ENCODE measurements at places on chromosomes 1 and 21.

GRCh38 chr1:25694167-25695007 is 77.8 kb downstream of the MAN1C1 start:
- DNase-seq = no peak

DNA sequence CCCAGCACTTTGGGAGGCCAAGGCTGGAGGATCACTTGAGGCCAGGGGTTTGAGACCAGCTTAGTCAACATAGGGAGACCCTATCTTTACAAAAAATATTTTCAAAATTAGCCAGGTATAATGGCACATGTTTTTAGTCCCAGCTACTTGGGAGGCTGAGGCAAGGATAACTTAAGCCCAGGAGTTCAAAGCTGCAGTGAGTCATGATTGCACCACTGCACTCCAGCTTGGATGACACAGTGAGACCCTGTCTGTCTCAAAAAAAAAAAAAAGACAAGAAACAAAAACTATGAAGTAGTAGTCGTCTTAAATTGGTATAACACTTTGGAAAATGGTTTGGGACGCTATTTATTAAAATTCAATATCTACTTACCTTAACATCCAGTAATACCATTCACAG is 7.7 kb downstream of the AIM2 start:
- no peak for DNase-seq

GRCh38 chr1:40267767-40268187 is 9.7 kb downstream of the ZMPSTE24 start:
- no peak for DNase-seq

DNA sequence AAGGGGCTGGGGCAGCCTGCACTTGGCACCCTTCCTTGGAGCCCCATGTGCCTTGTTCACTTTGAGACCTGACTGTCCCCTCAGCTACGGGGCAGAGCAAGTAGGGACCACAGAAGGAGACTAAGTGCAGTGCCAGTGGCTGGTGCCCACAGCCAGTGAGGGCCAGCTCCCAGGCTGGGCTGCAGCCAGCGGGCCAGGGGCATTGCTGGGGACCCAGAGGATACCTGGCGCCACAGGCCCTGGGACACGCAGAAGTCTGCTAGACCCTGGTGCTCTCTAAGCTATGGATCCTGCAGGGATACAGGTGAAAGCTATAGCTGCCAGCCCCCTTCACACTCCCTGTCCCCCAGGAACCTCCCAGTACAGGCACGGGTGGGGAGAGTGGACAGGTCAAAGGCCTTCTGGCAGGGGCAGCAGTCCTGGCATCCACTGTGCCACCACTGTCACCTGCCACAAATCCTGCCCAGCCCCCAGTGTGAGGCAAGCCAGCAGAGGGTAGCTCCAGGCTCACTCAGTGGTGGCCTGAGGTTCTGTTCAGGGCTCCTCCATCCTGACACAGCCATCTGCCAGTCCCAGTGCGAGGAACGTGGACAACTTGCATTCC is 1.3 kb downstream of the CLCNKA start:
- DNase-seq = no peak

GRCh38 chr1:64195081-64195395 is 8.4 kb upstream of the UBE2U start:
- no peak for DNase-seq

DNA sequence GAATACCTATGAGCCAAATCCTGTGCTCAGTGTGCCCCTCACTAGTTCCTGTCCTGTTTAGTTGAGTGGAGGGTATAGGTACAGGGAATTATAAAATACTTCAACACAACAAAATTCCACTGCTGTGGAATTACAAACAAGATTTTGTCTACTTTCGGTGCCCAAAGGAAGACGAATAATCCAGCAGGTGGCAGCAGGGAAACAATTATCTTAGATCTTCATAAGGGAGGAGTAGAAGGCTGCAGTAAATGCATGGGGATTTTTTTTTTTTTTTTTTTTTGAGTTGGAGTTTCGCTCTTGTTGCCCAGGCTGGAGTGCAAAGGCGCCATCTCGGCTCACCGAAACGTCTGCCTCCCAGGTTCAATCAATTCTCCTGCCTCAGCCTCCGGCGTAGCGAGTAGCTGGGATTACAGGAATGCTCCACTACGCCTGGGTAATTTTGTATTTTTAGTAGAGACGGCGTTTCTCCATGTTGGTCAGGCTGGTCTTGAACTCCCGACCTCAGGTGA is 2.0 kb upstream of the PIP5K1A start:
- DNase-seq = no peak

GRCh38 chr1:186738926-186739325 is 58.7 kb upstream of the PTGS2 start:
- DNase-seq = no peak

DNA sequence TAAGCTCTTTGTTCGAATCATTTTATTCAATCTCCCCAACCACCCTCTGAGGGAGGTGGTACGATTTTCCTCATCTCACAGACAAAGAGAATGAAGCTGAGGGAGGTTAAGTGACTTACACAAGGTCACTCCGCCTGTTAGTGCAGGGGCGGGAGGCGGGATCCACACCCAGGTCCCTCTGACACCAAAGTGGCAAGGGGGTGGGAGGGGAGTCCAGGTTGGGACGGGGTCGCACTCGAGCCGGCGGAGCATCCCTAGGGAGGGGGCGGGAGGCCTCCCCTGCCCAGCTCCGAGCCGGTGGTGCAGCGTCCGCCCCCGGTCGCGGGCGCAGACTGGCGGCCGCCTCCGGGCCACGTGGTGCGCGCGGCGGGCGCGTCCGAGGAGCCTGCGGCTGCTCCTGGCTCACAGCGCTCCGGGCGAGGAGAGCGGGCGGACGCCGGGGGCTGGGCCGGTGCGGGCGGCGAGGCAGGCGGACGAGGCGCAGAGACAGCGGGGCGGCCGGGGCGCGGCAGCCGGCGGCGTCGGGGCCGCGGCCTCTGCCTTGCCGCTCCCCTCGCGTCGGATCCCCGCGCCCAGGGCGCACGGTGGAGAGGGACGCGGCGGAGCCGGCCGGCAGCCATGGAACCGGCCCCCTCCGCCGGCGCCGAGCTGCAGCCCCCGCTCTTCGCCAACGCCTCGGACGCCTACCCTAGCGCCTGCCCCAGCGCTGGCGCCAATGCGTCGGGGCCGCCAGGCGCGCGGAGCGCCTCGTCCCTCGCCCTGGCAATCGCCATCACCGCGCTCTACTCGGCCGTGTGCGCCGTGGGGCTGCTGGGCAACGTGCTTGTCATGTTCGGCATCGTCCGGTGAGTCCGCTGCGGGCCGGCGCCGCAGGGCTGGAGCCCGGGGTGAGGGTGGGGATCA is at the start of gene OPRD1:
Gene OPRD1, plus strand, starts transcription at position 405 of the 903 bp plus-strand sequence. Its CDS starts 214 bp downstream, at position 619.
- no peak for DNase-seq

- DNase-seq = no peak
These were observed 209.9 kb downstream of the ZNF326 start for GRCh38 chr1:90204780-90205179.

DNA sequence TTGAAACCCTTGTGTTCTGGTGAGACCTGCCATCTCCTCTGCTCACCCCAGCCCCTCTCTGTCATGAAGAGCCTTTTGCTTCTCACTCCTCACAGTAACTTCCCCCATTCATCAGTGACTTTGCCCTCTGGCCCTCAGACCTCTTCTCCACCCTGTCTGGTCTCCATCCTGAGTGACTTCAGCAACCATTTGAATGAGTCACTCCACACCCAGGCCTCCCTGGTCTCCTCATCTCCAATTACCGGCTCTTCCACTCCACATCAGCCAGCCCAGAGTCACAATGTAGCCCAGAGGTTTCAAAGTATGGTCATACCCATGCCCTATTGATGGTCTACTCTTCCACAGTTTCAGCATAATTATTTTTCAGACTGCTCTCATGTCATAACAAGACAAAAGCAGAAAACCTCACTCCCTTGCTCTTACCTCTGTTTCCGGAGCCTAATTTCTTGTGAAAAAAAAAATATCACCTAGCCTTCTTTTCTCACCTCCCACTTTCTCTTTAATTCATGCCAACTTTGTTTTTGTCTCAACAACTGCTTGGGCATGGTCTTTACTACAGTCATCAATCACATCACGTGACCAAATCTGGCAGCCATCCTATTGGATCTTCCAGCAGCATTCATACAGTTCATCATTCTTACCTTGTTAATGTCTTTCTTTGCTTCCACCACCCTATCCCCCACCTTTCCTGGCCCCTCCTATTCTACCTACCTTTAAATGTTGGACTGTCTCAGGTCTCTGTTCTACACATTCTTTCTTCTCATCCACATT is 35.6 kb upstream of the NEK7 start:
- no peak for DNase-seq

GRCh38 chr1:210441028-210441427 is 112.3 kb downstream of the HHAT start:
- DNase-seq = no peak

- DNase-seq = no peak
These were observed 183.6 kb upstream of the RAB4A start for GRCh38 chr1:229087339-229087738.

DNA sequence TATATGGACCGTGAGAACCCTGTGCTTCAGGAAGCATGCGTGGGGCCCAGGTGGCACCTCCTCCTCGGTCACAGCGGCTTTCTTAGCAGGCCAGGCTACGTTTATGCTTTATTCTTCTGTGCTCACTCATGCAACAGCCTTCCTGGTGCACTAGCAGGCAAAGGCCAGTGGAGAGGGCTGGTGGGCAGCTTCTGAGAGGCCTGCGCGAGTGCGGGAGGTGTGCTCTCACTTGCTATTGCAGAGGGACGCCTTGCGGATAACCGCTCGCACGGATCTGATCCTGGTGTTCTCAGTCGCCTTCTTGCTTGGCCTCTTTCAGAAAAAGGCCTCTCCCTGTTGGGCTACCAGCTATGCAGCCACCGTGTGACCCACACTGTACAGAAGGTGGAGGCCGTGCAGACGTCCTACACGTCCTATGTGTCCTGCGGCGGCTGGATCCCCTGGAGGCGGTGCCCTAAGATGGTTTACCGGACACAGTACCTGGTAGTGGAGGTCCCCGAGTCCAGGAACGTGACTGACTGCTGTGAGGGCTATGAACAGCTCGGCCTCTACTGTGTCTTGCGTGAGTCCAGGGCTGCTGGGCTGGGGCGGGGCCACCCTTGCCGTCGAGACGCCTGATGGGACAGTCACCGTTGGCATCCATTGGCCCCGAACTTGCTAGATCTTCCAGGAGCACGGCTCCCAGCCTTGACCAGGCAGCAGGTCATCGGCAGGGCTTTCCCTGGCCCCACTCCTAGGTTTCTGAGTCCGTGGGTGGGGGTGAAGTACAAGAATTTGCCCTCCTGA is 4.8 kb downstream of the UMODL1 start:
- DNase-seq = no peak

DNA sequence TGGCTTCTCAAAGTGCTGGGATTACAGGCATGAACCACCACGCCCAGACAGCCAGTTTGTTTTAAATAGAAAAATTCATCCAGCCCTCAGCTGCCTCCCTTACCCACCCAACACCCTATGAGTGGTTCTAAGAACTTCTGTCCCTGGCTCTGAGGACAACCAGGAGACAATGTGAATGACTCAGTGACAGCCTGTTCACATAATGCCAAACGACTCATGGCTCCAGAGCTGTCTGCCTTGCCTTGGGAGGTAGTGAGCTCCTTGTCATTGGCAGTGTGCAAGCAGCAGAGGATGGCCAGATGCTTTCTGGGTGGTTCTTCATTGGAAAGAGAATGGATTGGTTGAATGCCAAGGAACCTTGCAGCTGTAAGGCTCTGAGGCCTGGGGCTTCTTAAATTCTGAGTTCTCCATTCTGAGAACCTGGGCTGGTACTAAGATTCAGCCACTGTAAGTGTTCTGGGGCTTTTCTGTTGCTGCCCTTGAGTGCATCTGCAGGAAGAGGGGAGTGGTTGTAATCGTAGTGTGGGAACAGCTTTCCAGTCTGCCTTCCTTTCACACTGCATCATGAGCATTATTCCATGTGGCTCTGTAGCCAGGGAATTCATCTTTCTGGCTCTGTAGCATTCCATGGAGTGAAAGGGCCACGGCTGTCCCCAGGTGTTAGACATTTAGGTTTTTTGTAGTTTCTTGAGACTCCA is 5.8 kb downstream of the SERINC2 start:
- no peak for DNase-seq

GRCh38 chr1:56464294-56464693 is 115.1 kb downstream of the PLPP3 start:
- DNase-seq = no peak

GRCh38 chr1:160078512-160079195 is 2.7 kb upstream of the KCNJ9 start:
- no peak for DNase-seq

GRCh38 chr1:210625715-210626114 is 297.0 kb downstream of the HHAT start:
- DNase-seq = no peak

- DNase-seq = no peak
These were observed 2.8 kb downstream of the RPS8 start for GRCh38 chr1:44777969-44778635.
